ENCODE measurements at places on chromosomes 2 and 18.

- DNase-seq, result no peak
Measured at GRCh38 chr2:60596411-60596810, 43.0 kb upstream of the BCL11A start.

GRCh38 chr2:104745846-104746245, 108.1 kb upstream of the POU3F3 start:
- DNase-seq, result no peak

DNA sequence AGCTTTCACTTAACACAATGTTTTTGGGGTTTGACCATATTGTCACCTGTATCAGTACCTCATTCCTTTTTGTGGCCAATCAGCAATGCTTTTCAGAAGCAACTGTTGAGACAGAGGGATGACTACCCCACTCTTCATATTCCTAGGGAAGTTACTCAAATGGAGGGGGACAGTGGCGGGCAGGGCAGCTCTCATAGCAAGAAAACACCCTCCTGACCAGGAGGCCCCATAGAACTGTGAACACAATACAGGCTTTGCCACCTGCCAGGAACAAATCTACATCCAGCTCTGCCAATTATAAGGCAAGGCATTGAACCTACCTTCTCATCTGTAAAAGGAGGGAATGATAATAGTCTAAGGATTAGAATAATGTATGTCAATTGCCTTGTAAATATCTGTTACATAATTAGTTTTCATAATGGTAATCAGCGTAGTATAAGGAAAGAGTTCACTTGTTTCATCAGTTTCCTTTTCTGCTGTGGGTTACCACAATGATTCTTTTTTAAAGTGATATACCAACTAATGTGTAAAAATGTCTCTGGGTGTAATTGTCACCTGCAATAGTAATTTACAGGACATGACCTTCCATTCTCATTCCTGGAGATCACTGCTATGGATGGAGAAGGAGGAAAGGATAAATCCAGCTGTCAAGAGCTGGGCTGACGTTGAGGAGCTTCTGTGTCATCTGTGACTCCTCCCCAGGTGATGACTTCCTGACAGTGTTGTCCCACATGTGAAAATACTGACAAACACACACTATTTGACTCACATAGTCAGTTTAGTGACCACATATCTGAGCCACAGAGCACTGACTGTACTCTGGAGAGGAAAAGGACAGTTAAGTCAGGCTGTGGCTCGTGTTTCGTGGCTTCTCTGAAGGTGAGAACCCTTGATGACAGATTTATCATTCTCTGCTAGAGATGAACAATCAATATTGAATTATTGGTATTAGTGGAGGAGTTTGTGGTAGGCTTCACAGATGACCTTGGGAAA, 13.5 kb downstream of the ALPK2 start:
- DNase-seq, result no peak

- peak; percentile 26 for DNase-seq
Measured at GRCh38 chr2:69997015-69997830, 35.8 kb upstream of the ASPRV1 start.

DNA sequence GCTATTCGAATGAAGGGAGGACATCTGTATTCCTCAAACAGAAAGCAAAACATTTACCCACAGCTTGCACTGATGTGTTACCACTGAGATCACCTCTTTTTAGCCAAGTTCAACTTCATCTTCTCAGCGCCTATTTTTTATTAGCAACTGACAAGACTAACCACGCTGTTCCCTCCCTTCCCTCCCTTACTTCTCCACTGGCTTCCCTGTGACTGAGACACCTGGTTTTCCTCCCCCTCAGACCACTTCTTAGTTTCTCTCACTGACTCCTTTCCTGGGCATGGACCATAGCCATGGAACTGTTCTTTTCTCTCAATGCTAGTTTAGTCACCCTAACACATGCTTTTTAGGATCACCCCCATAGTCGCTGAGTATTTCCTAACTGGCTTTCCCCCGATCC, 3.3 kb downstream of the L3MBTL4 start:
- DNase-seq, result no peak

DNA sequence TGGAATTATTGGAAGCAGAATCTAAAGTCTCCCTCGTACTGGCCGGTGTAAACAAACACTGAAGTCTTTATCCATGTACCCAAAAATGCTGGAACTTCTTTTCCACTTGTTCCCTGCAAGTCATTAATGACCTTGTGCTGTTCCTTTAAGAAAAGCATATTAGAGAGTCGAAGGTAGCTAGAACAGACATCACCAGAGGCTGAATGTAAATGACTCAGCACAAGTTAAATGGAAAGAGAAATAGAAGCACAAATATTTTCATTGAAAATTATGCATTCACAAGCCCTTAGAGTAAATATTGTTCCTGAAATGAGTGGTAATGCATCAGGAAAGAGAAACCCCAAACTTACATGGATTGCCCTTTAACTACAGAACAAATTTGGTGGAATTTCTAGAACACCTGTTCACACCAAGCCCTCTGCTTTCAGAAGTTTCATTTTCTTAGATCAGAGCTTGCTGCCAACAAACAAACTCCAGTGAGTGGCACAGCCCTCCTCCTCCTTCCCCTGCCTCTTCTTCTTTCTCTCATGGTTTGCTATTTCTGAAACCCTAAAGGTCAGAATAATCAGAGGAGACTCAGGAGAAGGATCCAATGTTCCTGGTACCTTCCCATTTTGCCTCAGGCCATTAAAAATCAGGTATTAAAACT, 264.3 kb downstream of the TXNL1 start:
- no peak for DNase-seq

- no peak for DNase-seq
Measured at GRCh38 chr18:49988733-49989132, 175.4 kb upstream of the ACAA2 start.

GRCh38 chr2:207477896-207478295, 51.9 kb upstream of the CREB1 start:
- DNase-seq, result no peak

DNA sequence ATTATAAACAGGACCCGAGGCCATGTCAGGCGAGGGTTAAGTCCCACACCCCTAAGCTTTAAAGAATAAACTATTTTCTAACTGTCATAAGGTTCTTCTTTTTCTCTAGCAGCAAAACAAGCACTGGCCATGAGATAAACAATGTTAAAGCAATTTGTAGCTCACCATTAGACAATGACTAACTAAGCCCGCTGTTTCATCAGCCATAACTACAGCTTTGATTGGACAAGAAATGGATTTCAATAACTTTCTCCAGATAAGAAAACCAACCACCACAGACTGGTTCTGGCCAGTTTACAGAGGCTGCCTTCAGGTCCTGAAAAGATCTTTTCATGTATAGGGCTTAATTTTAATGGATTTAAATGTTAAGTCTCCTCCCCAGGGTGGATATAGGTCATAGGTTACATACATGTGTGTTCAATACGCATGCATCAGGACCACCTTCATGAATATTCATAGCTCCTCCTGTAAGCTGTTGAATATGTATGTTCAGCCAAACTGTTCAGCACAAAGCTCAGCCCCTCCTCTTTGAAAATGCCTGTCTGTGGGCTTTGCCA, 108.7 kb upstream of the RAB6C start:
- no peak for DNase-seq

DNA sequence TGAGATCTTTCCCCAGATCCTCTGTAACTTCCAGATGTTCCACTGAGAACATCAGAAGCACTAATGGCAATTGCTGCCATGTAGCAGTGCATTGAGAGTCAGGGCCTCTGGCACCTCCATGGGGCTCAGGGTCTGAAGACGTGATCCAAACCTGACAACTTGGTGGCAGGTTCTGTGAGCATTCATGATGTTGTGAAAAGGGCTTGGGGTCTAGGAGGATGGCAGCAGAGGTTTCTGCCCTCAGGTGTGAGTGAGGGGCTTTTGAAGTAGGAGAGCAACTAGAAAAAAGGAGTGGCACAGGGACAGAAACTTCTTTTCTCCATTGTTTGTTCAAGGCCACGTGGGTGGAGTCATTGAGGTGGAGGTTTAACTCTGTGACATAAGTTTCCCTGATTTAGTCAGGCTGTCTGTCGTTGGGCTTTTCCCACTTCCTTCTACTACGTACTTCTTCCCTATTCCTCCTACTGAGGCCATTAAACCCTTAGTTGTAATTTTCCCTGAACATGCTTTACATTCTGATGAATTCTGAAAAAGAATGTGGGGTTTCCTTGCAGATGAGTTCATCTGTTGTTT, 13.1 kb downstream of the CFLAR start:
- DNase-seq, result peak; percentile 98

- DNase-seq, result no peak
Measured at GRCh38 chr18:77851802-77852201, 602.2 kb downstream of the GALR1 start.

DNA sequence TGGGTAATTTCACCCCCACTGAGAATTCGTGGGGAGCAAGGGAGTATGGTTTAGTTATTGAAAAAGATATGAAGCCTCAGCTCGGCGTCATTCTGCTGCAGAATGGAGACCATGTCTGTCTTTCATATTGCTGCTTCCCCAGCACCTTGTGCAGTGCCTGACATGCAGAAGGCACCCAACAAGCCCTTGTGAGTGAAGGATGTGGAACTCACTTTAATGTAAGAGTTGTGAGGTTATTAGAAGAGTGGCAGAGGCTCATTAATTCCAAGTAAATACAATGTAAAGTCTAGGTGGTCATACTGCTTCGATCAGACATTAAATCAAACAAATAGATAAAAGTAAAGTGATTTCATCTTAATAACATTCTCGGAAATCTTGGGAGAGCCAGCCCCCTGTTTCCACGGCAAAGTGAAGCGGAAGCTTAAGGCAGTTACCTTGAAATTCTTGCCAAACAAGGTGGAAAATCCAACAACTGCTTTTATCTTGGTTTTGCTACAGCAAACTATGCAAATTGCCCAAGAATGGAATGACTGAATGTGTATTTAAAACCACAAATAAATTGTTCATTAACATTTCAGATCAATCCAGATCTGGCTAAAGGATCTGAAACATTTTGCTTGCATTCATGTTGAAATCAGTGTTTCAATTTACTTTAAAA, 9.6 kb downstream of the CFAP221 start:
- DNase-seq, result no peak

DNA sequence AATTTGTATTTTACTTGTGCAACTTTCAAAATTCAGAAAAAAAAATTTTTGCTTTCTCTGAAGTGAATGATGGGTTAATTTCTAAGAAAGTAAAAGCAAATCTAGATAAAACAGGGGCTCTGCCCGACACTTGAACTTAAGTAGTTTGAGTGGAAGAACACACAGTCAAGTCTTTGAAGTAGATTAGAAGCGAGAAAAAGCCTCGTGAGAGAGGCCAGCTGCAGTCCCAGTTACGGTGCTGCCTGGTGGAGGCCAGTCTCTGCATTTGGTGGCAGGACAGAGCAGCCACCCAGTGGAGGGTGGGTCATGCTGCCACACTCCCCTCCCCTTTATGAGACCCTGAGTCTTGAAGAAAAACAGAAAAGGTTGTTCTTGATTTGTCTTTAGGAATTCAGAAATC, 81.8 kb downstream of the INPP5D start:
- DNase-seq, result no peak

- no peak for DNase-seq
Measured at GRCh38 chr18:76432970-76433767, 61.9 kb downstream of the ZNF516 start.

DNA sequence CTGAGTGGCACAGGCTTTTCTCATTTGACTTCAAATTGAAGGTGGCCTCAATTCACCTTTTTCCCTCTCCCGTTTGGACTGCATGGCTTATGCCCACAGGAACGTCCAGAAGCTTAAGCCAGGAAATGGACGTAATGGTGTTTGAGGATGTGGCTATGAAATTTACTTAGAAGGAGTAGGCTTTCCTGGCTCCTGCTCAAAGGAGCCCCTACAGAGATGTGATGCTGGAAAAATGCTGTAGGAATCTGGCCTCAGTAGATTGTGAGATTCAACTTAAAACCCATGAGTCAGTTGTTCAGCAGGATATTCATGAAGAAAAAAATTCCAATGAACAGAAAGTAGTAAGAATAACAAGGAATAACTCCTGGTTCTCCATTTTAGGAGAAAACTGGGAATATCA, 129.0 kb downstream of the ICOS start:
- no peak for DNase-seq

GRCh38 chr2:86396291-86396785, 44.8 kb upstream of the KDM3A start:
- peak; percentile 16 for DNase-seq

GRCh38 chr2:207601774-207602173, 23.4 kb downstream of the METTL21A start:
- no peak for DNase-seq

DNA sequence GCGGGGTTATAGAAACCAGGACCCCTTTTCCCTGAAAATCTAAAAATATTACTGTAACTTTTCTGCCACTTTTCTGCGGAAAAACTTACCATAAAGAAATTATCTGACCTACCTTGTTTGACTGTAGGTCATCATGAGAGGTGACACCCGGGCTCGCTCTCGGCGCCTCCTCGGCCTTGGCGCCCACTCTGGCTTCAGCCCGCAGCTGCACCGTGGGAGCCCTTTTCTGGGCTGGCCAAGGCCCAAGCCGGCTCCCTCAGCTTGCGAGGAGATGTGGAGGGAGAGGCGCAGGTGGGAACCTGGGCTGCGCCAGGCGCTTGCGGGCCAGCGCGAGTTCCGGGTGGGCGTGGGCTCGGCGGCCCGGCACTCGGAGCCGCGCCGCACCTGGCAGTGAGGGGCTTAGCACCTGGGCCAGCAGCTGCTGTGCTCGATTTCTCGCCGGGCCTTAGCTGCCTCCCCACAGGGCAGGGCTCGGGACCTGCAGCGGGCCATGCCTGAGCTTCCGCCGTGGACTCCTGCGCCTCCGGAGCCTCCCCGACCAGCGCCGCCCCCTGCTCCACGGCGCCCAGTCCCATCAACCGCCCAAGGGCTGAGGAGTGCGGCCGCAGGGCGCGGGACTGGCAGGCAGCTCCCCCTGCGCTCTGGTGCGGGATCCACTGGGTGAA, 107.7 kb upstream of the DNAJC10 start:
- DNase-seq, result no peak

DNA sequence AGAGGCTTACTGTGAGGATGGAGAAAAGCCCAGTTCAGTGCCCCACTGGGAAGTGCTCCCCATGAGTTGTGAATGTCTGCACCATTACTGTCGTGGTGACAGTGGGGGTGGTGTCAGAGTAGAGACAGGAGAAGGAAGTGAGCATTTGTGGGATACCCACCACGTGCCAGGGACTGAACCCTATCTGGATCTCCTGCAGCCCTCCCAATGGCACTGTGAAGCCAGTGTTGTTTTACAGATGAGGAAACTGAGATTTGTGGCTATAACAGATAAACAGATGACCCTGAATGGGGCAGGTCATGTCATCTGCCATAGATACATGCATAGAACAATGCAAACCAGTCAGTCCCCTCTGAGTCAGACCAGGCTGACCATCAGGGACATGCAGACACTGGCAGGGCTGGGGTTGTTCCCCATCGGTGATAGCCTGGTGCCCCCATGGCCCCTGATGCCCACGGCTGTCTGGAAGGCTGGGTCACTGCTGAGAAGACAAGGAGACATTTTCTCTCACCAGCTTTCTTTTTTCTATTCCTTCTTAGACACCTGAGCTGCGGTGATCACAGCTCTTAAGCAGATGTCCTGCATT, 60.8 kb downstream of the EMILIN2 start:
- peak; percentile 47 for DNase-seq

- DNase-seq, result no peak
Measured at GRCh38 chr2:64481665-64482064, 27.7 kb downstream of the LGALSL start.

DNA sequence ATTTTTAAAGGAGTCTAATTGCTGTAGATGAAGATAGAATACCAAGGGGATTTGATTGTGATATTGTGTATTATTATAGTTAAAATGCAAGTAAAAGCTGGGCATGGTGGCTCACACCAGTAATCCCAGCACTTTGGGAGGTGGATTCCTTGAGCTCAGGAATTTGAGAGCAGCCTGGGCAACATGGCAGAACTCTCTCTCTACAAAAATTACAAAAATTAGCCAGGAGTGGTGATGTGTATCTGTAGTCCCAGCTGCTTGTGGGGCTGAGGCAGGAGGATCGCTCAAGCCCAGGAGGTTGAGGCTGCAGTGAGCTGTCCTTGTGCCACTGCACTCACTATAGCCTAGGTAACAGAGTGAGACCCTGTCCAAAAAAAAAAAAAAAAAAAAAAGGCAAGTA, 687.0 kb downstream of the NUP35 start:
- DNase-seq, result no peak
